Skin of body (tissue), 3 donors: ENCODE measurements at places on chromosomes 5 and 9.

DNA sequence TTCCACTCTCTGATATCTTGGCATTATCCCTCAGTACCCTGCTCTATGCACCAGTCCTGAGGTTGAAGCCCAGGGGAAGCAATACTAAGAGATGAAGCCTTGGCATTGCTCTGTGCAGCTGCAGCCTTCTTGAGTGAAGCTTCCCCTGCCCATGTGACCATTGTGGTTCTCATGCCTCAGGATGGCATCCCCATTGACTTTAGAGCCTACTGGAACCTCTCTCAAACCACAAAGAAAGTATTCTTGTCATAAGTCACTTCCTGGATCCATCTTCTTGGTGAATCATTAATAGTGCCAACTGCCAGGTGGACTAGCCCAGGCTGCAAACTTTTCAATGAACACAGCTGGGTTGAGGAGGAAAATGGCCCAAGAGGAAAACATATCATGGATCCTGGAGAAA is 283.9 kb upstream of the RFX3 start:
- DNase-seq: no peak

GRCh38 chr9:70340572-70340971 is 73.9 kb downstream of the KLF9 start:
- peak; percentile 15 for DNase-seq

GRCh38 chr5:154740957-154741356 is 14.2 kb upstream of the LARP1 start:
- peak; percentile 37 for DNase-seq

DNA sequence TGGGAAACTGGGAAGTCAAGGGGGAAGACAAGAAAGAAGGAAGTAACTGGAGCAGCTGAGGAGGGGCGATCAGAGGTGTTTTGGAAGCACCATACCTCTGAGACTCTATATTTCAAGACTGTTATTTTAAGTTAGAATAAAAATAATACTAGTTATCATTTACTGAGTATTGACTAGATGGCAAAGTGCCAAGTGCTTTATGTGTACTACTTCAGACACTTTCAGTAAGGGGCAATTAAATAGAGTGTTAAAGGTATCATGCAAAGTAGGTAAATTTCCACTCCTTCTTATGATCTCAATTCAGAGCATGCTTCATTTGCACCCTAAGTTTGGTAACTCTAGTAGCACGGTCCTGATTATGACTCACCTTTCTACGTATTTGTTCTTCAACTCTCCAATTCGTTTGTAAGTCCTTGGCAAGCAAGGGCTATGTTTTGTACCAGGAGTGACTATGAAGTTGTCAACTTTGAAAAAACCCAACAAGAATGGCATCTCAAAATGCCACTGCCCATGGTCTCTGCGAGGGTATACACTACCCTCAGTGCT is 152.4 kb upstream of the RAPGEF1 start:
- no peak for DNase-seq

DNA sequence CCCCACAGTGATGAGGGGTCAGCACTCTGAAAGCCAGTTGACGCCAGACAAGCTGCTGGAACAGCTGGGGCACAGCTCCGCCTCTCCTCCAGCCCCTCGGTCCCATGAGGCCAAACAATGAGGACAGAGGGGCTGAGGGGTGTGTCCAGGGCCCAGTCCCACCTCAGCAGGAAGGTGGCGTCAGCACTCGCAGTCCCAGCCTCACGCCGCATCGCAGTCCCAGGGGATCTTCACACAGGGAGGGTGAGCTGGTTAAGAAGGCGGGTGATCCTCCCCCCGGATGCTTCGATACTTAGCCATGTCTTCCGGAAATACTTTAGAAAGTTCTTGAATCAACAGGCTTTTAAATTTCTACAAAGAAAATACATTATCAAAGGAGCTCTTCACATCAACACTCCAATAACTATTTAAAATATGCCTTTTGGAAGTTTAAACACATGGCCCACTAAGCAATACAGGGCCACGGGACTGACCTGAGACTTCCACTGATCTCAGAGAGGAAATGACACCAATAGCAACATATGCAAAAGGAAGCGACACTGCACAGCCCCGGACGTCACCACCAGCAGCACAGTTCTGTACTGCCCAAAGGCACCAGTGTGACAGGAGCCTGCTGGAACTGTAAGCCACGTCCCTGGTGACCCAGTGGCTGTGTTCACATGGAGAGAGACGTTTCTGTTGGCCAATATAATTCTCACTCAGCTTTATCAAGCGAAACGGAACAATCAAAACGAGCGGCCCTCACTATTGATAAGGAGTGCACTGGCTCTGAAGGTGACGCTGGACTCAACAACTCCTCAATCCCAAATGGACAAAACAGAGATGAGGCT is 5.9 kb downstream of the MED10 start:
- DNase-seq: no peak

DNA sequence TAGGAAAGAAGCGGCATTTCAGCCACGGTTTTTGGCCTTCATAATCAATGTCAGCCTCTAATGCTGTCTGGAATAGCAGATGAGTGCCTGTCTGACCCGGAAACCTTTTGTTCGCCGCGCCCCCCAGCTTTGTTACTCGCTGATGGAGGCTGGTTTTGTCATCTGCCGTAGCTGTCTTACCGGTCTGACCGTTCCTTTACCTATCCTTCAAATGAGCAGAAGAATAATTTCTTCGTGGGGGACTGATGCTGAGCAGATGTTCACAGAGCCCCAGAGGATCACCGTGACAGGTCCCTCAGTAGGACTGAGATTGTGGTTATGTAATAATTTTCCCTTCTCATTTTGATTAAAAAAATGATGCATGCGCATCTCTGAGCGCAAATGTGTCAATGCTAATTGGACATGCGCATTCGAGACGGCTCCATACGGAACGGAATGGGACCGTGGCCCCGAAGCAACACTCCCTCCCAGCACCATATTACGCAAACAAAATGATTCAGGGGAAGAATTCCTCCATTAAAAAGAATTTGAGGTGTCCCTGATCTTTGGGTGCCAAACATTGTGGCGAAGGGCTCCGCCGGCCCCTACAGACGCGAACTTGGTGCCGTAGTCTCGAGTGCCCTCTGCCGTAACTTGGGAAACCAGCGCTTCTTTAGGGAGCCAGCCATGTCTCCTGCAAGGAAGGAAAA is 27.6 kb downstream of the TLX3 start:
- peak; percentile 20 for DNase-seq

DNA sequence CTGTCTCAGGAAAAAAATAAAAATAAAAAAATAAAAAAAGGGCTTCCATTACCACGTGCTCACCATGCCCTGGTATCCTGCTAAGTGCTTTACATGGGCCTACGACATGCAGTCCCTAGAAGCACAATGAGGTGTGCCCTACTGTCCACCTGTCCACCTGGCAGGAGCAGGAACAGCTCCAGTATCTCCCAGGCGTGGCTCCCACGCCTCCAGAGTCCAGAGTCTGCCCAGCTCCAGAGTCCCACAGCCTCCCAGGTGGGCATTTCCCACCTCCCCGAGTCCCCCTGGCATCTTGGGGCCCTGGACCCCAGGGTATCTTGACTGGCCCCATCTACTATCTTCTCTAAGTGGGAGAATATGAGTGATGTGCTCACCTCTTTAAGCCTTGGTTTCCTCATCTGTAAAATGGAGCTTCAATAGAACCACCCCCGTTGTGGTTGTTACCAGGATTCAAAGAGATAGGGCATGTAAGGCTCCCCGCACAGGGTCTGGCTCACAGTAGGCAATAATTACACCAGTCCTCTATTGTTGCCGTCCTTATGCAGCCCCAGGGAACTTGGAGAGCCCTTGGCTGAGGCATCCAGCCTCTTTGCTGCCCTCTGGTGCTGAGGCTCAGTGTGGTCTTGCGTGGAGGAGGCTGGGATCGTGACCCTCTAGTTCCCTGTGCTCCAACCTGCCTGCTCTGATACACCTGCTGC is 8.9 kb downstream of the CXCL14 start:
- DNase-seq: no peak

- no peak for DNase-seq
These were observed 68.6 kb downstream of the ERMP1 start for GRCh38 chr9:5764130-5764868.

DNA sequence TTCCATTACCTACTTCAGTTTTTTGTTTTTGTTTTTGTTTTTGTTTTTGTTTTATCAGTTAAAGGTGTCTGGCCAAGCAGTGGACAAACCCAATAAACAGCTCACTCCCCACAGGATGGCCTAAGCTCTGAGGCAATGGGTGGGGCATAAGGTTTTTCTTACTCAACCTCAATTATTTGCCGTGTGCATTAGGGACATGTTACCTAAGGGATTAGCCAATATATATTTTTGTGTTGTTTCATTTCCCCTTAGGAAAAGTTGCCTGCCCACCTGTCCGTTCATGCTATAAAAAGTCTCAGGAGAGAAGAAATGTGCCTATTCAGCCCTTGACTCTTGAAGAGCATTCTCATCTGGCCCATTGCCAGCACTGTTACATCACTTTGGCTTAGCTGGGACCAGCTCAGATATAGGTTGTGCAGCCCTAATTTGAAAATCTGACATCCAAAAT is 7.3 kb downstream of the SH3RF2 start:
- DNase-seq: no peak

- no peak for DNase-seq
These were observed 8.7 kb upstream of the ENG start for GRCh38 chr9:127863191-127863621.

DNA sequence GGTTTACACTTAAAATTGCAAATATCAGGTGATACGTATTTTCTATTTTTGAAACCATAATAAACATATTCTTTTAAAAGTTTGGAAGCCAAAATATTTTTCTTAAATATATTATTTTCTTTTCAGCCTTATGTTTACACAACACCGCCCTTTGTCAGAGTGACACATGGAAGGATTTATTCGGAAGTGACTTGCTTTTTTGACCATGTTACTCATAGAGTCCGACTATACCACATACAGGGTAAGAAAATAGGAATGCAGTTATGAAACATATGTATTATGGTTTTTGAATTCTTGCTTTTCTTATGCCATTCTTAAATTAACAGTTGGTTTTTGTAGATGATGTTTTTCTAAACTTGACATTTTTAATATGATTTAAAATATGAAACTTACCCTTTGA is 133.9 kb downstream of the MAN2A1 start:
- DNase-seq: no peak

- DNase-seq: no peak
These were observed 20.1 kb upstream of the MARCHF6 start for GRCh38 chr5:10333154-10334006.

DNA sequence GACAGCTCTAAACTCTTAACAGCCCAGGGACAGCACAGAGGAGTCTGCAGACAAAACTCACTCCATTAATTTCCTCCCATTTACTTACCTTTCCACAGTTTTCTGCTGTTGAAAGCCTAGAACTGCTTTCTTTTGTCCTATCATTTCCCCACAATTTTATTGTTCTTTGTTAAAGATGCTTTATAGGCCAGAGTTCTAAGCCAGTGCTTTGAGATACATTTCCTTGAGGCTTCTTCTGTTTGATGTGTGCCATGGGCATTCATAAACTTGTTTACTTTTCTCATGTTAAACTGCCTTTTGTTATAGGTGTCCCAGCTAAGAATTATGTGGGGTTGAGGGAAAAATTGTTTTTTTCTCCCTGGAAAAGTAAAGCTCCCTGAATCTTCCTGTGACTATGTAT is 25.9 kb upstream of the SUB1 start:
- no peak for DNase-seq

GRCh38 chr5:174307031-174307408 is 261.5 kb downstream of the NSG2 start:
- no peak for DNase-seq

- no peak for DNase-seq
These were observed 7.6 kb upstream of the CLPTM1L start for GRCh38 chr5:1352231-1353219.

DNA sequence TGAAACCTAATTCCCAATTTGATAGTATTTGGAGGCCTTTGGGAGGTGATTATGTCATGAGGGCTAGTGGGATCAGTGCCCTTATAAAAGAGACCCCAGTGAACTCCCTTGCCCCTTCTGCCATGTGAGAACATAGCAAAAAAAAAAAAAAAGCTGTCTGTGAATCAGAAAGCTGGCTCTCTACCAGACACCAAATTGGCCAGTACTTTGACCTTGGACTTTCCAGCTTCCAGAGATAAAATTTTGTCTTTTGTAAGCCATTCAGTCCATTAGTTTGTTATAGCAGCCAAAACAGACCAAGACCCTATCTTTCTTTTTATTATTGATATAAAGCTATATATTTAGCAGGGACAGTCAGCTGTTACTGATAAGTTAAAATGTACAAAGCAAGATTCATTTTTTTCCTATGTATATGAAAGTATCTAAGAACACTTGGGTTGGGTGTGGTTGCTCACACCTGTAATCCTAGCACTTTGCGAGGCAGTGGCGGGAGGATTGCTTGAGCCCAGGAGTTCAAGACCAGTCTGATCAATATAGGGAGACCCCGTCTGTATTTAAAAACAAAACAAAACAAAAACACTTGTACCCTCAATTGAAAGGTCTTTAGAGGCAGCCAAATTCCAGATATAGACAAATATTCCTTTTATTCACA is 8.1 kb upstream of the C5orf24 start:
- DNase-seq: no peak

GRCh38 chr5:104739905-104740304 is 1177.3 kb upstream of the NUDT12 start:
- no peak for DNase-seq

- DNase-seq: no peak
These were observed 105.0 kb downstream of the ACTL7B start for GRCh38 chr9:108750661-108751215.

DNA sequence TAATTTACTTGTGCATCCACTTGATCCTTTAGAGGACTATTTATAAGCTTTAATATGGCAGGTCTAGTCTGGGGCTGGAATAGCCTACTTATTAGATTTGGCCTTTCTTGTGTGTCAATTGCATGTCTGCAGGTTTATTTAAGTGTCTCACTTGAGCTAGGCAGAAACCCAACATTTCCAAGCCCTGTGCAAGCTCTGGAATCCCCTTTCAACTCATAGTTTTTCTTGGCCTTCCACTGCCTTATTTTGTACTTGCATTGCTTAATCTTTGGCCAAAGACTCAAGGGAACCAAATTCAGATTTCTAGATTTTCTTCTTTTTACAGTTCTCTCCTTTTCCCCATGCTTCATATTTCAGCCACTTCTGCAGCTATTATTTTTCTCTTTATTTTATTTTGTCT is 102.4 kb upstream of the RFX3 start:
- no peak for DNase-seq

DNA sequence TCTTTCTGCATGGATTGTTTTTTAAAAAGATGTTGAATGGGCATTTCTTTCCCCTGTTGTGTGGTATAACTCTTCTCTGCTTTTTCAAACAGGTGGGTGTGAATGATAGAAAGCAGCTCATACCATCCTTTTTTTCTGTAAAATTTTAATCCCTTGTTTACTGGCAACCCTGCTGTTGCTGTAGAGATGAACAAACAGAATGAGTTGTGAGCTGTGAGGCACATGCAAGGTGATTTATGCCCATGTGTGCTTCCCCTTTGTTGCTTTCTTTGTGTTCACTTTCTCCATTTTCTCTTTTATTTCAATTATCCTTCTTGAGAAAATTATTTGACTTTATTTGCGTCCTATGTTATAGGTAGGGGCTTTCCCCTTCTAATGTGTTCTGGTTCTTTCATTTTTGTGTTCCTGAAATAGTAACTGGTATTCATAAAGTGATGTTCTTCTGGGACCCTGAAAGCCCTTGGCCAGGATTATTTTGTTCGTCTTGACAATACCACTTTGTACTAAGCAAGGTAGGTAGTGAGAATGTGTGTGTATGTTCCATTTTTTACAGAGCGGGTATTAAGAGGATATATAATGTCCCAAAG is 79.9 kb downstream of the AOPEP start:
- no peak for DNase-seq

GRCh38 chr5:108508979-108509378 is 127.1 kb upstream of the FBXL17 start:
- DNase-seq: no peak

- no peak for DNase-seq
These were observed 159.6 kb upstream of the TBCA start for GRCh38 chr5:77935506-77936364.

GRCh38 chr5:146448783-146449519 is 1.8 kb downstream of the TCERG1 start:
- no peak for DNase-seq
